ENCODE measurements at places on chromosomes 4 and X. TPM values are rescaled to one million over a fixed set of nuclear protein-coding genes. Genes with fewer than 3 reads are reported as not detected.
A peak's percentile ranks its signal among the peaks of the same experiment; 100 is the strongest.

DNA sequence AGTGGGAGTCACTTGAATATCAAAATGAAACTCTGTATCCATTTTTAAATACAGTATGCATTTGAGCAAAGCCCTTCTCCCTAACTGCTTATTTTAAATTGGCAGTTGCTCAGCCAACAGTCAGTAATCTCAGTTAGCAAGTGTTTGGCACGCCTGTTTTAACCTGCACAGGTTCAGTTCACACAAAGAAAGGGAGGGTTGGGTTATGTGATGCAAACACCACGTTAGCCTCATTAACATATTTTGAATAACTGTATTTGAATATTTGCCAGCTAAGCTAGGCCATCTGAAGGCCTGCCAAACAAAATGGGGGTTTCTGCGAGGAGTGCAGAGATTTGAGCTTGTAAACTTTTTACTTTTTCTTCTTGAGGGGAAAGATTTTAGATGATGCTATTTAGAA is 19.8 kb downstream of the GAB1 start:
- H3K27me3 ChIP-seq, result no peaks in the 10 kb centered on the region
- peaks cover 92% of the 10 kb centered on the region for H3K4me1 ChIP-seq
- DNase-seq, result no peak
- no peak overlapping the region for H3K4me3 ChIP-seq
- no peaks in the 10 kb centered on the region for H3K36me3 ChIP-seq

The LINC00632 gene
- total RNA-seq, result 32.0 TPM

The BMX gene
- 0.50 TPM for total RNA-seq

GRCh38 chrX:119477812-119478232 is 9.6 kb downstream of the SLC25A5 start:
- peak; percentile 62 for DNase-seq
- H3K36me3 ChIP-seq, result no peaks in the 10 kb centered on the region
- no peaks in the 10 kb centered on the region for H3K27me3 ChIP-seq
- H3K4me3 ChIP-seq, result peak overlapping the region; percentile 25
- H3K27ac ChIP-seq, result peak overlapping the region; percentile 64

DNA sequence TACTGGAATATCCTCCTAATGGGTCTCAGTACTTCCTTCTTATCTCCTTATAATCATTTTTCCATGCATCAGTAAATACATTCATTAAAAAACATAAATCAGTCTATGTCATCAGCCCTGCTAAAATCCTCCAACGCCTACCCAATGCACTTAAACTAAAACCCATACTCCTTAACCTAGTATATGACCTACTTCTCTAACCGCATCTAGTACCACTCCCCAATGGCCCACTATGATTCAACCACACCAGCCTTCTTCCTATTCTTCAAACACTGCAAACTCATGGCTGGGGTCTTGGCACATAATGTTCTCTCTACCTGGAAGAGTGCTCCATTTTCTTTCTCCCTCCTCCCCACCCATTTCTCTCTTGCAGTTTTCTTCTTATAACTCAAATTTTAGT is 18.7 kb downstream of the TEC start:
- H3K4me3 ChIP-seq, result no peak overlapping the region
- H3K4me1 ChIP-seq, result peaks cover 11% of the 10 kb centered on the region
- no peaks in the 10 kb centered on the region for H3K36me3 ChIP-seq
- DNase-seq, result no peak
